Mesenchymal stem cell (in vitro differentiated cells and primary cell): ENCODE measurements at places on chromosomes 7 and 10.

- peak; percentile 46 for DNase-seq
Observed at GRCh38 chr7:22582863-22583622, 83.1 kb upstream of the STEAP1B start.

DNA sequence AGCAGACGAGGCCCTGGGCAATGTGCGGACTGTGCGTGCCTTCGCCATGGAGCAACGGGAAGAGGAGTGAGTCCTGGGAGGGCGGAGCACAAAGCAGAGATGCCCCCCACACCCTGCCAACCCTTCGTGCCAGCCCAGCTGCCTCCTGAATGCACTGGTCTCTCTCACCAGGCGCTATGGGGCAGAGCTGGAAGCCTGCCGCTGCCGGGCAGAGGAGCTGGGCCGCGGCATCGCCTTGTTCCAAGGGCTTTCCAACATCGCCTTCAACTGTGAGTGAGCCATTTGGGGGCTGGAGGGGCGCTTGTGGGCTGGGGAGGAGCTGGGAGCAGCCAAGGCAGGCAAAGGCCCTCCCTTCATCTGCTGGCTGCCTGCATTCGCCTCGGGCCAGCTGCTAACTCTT lies 7.7 kb downstream of the ABCB8 start:
- no peak for DNase-seq

DNA sequence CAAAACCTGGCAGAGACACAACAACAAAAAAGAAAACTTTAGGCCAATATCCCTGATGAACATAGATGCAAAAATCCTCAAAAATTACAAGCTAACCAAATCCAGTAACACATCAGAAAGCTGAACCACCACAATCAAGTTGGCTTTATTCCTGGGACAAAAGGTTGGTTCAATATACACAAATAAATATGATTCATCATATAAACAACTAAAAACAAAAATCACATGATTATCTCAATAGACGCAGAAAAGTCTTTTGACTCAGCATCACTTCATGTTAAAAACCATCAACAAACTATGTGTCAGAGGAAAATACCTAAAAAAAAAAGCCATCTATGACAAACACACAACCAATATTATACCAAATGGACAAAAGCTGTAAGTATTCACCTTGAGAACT lies 283.5 kb downstream of the THSD7A start:
- DNase-seq, result peak; percentile 26

DNA sequence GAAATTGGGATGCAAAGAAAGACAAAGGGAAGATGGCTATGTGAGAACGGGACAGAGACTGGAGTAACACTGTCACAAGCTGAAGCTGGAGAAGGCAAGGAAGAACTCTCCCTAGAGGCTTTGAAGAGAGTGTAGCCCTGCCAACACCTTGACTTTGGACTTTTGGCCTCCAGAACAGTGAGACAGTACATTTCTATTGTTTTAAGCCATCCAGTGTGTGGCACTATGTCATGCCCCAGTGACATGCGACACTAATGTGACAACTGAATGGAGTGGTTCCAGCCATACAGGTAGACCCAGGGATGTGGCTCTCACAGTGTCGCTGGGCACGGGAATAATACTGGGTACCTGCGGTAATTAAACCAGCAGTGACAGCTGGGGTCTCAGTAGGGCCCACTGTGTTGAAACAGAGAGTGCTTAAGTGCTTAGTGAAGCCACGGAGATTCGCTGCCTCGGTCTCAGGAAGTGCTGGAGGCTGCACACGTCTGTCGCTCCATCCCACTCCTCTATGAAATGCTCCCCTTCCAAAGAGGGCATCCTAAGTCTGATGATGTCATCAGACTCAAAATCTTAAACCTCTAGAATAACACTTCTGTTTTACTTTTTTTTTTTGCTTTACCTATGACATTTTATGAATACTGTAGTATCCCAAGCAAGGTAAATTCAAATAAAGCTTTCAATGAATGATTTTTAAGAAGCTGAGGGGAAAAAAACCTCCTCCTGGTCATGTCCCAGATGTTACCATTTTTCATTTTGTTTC lies 154.6 kb upstream of the RHEB start:
- no peak for DNase-seq

DNA sequence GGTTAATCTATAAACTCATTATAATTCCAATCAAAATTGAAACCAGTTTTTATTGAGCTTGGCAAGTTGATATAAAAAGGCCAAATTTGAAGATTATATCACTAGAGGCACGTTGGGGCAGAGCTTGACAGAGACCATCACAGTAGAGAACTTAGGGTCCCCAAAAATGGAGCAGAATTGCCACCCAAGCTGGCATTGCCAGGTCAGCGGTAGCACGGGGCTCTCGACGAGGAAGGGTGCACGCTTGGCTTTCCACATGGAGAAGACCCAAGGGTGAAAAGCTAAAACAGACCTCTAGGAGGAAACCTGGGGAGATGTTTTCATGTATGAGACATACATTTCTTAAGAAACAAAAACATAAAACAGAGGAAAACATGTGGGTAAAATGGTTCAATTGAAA lies 4.3 kb upstream of the JAKMIP3 start:
- DNase-seq, result no peak

- peak; percentile 63 for DNase-seq
Observed at GRCh38 chr7:20228654-20229053, 11.5 kb upstream of the MACC1 start.

- peak; percentile 94 for DNase-seq
Observed at GRCh38 chr10:59907918-59908807, 1.8 kb upstream of the CCDC6 start.

GRCh38 chr10:87000491-87000890 lies 19.6 kb upstream of the FAM25A start:
- peak; percentile 57 for DNase-seq

DNA sequence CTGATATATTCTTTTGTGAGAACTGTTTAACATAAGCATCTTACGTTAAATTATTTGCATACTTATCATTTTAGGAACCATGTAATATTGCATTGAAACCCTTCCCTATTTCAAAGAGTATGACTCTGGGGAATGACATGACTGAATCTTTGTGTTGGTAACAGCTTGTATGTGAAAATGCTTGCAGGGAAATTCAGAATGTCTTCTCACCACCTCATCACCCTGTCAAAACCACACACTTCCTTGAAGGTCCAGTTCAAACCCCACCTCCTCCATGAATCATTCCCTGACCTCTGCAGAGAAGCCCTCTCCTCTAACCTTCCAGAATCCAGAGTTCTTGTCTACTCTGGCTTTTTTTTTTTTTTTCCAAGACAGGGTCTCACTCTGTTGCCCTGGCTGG lies 26.3 kb upstream of the NKX2-3 start:
- no peak for DNase-seq

DNA sequence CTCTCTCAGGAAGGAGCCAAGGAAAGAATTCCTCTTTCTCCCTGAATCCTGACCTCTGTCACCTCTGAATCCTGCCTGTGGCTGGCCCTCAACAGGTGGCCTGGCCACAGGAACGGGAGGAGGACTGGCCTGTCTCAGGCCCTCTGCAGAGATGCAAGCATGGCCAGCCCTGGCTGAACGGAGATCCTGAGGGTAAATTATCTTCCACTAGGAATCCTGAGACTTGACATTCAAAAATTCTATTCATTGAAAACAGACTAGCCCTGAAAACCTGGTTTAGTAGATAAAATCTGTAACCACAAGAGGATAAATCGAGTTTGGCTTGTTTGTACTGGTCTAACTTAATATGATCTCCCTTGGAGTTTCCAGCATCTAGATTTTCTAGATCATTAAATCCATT lies 579.3 kb downstream of the LRMDA start:
- no peak for DNase-seq

- DNase-seq, result no peak
Observed at GRCh38 chr7:22444181-22444971, 55.6 kb downstream of the STEAP1B start.

GRCh38 chr7:132232406-132232805 lies 343.9 kb downstream of the PLXNA4 start:
- DNase-seq, result no peak

DNA sequence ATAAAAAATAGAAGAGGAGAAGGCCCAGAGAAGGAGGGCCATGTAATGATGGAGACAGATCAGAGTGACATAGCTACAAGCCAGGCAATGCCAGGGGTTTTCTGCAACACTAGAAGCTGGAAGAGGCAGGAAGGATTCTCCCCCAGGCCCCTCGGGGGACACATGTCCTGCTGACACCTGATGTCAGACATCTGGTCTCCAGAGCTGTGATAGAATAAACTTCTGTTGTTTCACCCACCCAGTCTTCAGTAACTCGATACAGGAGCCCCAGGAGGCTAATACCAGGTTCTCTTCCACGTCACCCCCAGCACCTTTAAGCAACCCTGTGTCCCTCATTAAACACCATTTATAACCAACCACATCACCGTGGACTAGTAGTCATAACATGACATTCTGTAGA lies 94.9 kb downstream of the TMEM130 start:
- DNase-seq, result no peak

- no peak for DNase-seq
Observed at GRCh38 chr10:118926441-118926840, 103.1 kb upstream of the NANOS1 start.

GRCh38 chr7:116525298-116525912 lies 569 bp downstream of the CAV1 start:
- peak; percentile 41 for DNase-seq

GRCh38 chr10:30215141-30215540 lies 133.9 kb downstream of the MTPAP start:
- no peak for DNase-seq

DNA sequence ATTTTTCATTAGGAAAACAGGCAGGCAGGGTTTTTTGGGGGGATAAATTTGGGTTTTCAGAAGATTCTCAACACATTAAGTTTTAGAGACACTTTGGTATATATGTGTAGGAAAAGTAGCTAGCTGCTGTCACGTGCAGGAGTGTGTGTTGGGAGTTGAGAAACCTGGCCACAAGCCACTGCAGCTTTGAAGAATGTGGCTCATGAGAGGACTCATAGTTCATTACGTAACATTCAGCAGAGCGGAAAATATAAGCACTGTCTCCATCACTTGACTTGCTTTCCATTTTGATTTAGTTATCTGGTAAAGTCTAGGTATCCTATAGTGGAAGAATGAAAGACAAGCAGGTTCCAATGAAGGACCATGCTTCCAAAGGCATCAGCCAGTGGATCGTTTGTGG lies 31.2 kb downstream of the SMNDC1 start:
- DNase-seq, result peak; percentile 74

DNA sequence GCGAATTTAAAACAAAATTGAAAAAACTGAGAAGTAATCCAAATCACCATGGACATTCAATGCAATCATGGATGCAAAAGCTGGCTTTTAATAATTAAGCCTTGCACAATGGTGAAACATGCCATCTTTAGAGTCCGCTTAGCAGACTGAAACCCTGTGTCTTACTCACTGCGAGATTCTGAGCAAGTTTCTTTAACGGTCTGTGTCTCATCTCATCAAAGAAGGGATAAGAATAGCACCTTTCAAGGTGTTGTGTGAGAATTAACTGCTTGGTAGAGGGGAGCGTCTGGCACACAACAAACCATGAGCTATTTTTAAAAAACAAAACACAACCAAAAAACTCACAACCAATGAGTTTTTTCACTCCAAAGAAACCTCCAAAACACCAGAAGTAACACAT lies 21.4 kb downstream of the ACBD7 start:
- no peak for DNase-seq

- peak; percentile 46 for DNase-seq
Observed at GRCh38 chr7:100570954-100571828, 2.5 kb downstream of the SAP25 start.

DNA sequence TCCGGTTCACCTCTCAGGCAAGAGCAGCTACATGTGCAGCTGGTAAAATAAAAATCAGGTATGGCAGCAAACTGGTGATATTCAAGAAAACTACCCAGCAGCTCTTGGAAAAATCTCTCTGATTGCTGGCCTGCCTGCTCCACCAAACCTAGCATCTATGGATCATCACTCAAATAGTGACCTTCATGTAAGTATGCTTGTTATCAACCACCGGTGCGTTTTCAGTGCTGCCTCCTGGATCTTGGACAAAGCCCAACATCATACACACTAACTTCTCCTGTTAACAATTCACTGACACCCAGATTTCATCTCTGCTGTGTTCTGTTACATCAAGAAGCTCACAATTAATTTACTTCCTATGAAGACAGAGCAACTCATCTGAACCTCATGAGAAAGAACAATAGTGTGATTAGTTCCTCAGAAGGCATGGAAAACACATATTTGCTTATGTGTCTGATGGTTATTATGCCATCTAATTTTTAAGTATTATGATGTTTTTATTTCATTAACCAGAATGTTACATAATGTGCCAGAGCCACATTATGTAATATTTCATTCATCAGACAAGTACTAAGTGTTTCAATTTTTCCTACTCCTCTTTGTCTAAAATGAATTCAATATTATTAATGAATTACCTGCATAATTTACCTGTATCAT lies 8.8 kb downstream of the CDK6 start:
- no peak for DNase-seq

DNA sequence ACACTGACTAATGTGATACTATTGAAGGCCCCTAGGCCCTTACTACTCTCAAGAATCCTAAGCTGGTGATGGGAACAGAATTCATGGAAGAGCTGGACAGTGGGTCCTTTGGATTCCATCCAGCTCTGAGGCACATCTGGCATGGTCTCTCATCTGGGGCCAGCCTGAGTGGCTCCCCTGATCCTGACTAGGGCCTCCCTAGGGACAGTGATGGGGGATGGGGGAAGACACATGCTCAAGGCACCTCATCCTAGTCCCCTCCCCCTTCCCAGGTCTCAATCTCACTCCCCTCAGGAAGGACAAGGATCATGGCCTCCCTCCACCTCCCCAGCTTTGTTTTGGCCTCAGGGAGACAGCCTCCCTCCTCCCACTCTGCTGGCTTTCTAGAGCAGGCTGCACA lies 1.8 kb downstream of the KCNIP2 start:
- DNase-seq, result no peak

- peak; percentile 26 for DNase-seq
Observed at GRCh38 chr10:87634311-87634710, 25.4 kb upstream of the PAPSS2 start.

DNA sequence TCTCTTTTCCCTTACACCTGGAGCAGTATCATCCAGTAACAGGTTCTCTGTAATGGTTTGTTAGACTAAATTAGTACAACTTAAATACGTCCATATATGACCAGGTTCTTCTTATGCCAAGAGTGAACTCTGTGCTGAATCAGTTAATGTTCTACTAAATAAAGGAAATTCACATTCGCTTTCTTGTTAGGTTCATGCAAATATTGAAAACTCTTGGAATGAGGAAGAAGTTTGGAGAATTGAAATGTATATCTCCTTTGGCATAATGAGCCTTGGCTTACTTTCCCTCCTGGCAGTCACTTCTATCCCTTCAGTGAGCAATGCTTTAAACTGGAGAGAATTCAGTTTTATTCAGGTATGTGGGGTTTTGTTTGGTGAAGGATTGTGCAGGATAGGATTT lies 15.3 kb upstream of the CFAP69 start:
- DNase-seq, result no peak

DNA sequence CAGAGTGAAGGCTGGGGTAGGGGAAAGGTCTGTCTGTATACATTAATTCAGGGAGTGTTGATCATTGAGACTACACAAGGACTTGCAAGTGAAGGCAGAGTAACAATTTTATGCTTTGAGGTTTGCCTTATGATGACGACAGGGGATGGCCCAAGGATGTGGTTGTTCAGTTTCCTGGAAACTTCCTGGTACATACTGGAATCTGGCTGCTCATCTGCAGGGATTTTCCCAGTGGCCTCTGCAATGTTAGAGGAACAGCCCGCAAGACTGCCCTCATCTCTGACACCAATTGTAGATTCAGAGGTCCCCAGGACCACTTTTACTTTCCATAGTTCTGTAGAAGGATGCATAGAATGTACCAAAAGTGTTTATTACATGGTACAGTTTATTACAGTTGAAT lies 189.6 kb downstream of the TMEM178B start:
- DNase-seq, result no peak

- DNase-seq, result peak; percentile 76
Observed at GRCh38 chr10:3783316-3783681, 1.7 kb downstream of the KLF6 start.

GRCh38 chr10:28991333-28992270 lies 297.3 kb upstream of the LYZL1 start:
- DNase-seq, result peak; percentile 68
